Activated T-cell treated with anti-CD3 and anti-CD28 coated beads, Interleukin-2, amount 50 U/mL, for 72 hours (primary cell): ENCODE measurements at places on chromosomes 11 and 22. TPM values are rescaled to one million over a fixed set of nuclear protein-coding genes. Genes with fewer than 3 reads are reported as not detected.

MS4A15 gene
- total RNA-seq = not detected

SEC14L2 gene
- 19.0 TPM for total RNA-seq

KCNK7 gene
- total RNA-seq = 0.34 TPM

DNA sequence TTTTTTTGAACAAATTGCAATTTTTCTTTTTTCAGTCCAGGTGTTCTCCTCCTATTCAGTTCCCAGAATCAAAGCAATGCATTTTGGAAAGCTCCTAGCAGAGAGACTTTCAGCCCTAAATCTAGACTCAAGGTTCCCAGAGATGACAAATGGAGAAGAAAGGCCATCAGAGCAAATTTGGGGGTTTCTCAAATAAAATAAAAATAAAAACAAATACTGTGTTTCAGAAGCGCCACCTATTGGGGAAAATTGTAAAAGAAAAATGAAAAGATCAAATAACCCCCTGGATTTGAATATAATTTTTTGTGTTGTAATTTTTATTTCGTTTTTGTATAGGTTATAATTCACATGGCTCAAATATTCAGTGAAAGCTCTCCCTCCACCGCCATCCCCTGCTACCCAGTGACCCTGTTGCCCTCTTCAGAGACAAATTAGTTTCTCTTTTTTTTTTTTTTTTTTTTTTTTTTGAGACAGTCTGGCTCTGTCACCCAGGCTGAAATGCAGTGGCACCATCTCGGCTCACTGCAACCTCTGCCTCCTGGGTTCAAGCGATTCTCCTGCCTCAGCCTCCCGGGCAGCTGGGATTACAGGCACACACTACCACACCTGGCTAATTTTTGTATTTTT is 6.2 kb upstream of the UBE4A start:
- DNase-seq = no peak

GRCh38 chr11:128686745-128687177 is 7.1 kb upstream of the FLI1 start:
- DNase-seq = peak; percentile 59

- DNase-seq = no peak
Observed at GRCh38 chr11:27898166-27898565, 197.9 kb upstream of the BDNF start.

DNA sequence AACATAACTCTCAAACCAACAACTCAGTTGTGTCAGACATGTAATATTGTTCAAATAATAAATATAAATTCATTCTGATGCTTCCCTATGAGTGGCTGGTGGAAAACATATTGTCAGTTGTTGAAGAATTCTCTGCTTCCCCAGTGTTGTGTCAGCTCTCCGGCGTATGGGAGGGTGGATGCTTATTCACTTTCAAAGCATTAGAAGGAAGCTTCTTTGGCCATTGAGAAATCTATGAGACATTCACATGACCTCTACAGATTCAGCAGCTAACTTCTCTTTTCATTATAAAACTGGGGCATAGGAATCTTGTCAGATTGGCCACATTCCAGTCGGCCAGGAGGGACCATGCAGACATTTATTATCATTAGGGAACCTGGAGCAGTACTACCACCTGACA is 2.9 kb downstream of the OR51V1 start:
- no peak for DNase-seq

DNA sequence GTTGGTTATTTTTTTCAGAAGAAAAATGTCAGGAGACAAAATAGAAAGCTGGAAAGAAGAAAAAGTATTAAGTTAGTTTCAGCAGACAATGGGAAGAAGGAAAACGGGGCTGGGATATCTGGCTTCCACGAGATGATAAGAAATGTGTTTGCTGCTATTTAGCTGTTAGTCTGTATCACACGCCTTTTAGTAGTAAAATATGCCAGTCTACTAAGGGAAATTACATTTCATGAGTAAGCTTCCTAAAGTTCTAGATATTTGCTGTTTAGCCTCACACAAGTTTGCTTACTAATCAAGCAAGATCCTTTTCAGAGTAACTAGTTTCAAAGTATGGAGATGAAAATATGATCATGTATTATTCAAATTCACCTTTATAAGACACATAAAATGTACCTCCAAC is 1.5 kb downstream of the OR51B4 start:
- no peak for DNase-seq
